ENCODE measurements at places on chromosomes 12 and 14.

GRCh38 chr14:65301862-65302539, 110.5 kb upstream of the FUT8 start:
- peak; percentile 14 for DNase-seq

DNA sequence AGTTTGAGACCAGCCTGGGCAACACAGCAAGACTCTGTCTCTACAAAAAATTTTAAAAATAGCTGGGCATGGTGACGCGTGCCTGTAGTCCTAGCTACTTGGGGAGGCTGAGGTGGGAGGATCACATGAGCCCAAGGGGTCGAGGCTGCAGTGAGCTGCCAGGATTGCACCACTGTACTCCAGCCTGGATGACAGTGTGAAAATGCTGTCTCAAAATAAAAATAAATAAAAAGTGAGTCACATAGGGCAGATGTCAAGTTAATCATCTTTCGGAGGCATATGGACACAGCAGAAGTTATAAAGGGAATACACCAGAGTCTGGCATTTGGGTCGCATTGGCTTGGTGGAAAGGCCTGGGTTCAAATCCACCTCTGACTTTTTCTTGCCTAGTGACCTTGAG, 92.7 kb downstream of the PHETA1 start:
- DNase-seq: no peak

- DNase-seq: peak; percentile 16
Observed at GRCh38 chr14:68757618-68758081, 35.2 kb downstream of the ZFP36L1 start.

GRCh38 chr12:8655421-8655820, 7.2 kb downstream of the MFAP5 start:
- no peak for DNase-seq

GRCh38 chr12:87165733-87166375, 863.3 kb downstream of the C12orf50 start:
- DNase-seq: no peak

DNA sequence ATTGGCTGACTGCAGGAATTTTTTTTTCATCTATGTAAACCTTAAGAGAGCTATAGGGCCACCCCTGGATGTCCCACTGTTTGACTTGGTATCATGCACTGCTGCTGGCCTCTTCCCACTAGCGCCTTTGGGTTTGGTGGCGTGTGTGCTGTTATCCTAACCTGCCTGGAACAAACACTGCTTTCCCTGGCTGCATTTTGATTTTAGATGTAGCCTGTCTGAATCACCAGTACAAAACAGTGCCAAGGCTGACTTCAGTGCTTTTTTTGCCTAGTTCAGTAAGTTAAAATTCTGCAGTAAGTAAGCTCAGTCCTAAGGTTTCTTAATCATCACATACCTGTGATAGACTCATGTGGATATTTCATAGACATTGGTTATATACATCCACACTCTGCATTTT, 99.2 kb downstream of the EML1 start:
- DNase-seq: no peak

Data from CD4-positive, alpha-beta T cell treated with Interleukin-17A for 1 hour (primary cell).